ENCODE measurements at places on chromosomes 3 and 15.

DNA sequence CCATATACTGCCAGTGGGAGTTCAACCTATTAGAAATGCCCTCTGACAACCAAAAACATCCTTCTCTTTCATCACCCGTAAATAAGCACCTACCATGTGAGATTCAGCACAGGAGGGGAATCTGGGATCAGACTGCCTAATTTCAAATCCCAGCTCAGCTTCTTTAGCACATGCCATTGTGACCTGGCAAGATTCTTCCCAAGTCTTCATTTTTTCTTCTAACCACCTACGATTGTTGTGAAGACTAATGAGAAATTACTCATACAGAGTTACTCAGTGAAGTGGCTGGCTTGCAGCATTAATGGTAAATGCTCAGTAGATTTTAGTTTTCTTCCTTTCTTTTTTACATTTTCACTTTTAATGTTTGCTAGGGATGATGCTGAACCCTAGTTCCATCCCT lies 176.7 kb downstream of the PDZRN3 start:
- DNase-seq: no peak

DNA sequence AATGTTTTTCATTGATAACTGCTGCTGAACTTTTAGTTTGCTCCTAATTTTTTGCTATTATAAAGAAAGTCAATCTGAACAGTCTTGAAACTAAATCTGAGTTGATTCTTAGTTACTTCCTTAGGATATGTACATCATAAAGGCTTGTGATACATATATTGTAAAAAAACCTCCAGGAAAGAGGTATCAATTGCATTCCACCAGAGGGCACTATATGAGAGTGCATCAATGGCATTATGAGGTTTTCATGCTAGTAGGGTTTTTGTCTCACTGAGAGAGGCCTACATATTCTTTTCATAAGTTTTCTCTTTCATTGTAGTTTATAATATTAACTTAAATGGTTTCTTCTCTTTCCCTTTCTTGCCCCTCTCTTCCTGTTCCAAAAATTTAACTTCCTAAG lies 46.9 kb downstream of the PIK3R4 start:
- DNase-seq: peak; percentile 22

DNA sequence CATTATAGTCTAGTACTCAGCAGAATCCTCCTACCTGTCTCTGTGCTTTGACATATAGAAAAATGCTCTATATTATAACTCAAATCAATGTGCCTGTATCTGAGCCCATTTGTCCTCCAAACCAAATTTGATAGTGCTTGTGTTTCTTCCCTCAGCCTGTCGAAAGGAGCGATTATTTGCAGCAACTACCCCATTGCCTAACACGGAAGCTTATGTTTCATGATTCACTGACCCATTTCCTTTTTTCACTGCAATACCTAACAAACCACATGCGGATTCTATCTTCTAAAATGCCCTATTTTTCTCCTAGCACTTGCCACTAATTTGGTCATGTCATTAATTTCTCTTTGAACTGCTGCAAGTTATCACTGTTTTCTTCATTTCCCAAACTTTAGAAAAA lies 1220.6 kb upstream of the CADM2 start:
- no peak for DNase-seq

DNA sequence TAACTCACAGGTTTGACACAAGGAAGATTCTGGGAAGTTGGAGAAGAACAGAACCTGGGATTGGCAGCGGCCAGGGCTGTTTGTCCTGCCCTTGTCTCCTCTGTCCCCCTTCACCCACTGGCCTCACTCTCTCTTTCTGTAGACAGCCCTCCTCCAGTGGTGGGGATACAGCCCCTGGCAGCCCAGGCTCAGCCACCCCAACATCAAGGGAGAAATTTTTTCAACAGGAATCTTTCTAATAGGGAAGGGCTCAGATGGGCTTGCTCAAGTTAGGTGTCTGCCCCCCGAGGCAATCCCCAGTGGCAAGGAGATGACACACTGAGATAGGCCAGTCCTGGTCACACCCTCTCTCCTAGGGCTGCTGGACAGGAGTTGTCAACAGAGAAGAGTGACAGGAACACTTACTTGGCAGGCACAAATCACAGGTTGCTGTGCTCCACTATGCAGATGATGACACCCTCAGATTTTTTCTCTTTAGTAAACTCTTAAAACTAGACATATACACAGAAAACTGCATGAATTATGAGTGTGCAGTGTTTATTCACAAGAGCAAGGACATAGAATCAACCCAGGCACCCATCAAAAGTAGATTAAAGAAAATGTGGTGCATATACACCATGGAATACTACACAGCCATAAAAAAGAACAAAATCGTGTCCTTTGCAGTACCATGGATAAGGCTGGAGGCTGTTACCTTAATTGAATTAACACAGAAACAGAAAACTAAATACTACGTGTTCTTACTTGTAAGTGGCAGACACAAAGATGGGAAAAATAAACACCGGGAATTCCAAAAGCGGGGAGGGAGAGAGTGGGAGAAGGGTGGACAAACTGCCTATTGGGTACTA lies 36.3 kb downstream of the PLA2G4D start:
- no peak for DNase-seq

- DNase-seq: no peak
Observed at GRCh38 chr3:10339376-10339955, 18.6 kb upstream of the SEC13 start.

DNA sequence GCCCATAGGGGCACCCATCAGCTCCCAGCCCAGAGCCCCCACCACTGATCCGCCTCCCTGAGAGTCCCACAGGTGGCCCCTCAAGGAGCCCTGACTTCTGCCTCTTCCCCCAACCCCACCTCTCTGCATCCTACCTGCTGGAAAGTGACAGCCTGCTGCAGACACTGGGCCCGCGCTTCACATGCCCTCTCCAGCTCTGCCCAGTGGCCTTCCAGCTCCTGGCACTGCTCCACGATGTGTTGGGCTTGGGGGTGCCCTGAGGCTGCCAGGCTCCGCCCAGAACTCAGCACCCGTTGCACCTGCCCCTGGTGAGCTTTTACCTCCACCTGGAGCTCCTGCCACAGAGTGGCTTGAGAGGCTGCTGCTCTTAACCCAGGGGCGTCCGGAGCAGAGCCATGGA lies 20.1 kb downstream of the SPTBN5 start:
- DNase-seq: no peak

DNA sequence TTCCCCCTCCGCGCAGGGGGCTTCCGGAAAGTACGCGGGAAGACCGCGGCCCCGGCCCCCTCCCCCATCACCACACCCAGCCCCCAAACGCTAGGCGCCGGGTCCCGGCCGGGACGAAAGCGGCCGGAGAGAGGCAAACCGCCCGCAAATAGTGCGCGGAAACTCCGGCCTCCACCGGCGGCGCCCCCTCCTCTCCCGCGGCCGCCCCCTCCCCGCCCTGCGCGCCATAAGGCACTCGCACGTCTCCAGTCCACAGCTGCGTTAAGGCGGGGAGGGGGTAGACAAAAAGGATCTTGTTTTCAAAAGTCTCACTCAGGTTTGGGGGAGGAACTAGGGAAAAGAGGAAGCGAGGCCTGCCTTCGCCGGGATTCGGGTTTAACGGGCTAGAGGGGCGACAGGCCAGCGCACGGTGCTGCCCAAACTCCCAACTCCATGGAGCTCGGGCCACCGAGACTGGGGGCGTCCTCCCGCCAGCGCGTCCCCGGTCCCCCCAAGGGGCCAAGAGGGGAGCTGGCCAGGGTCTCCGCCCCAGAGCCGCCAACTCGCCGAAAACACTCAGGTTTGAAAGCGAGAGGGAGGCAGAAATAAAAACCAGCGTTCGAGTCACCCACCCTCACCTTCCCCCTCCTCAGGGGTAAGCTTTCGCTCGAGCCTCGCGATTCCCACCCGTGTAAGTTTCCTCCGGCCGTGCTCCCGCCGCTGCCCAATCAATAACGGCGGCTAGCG lies 1.8 kb downstream of the ANP32A start:
- peak; percentile 33 for DNase-seq

DNA sequence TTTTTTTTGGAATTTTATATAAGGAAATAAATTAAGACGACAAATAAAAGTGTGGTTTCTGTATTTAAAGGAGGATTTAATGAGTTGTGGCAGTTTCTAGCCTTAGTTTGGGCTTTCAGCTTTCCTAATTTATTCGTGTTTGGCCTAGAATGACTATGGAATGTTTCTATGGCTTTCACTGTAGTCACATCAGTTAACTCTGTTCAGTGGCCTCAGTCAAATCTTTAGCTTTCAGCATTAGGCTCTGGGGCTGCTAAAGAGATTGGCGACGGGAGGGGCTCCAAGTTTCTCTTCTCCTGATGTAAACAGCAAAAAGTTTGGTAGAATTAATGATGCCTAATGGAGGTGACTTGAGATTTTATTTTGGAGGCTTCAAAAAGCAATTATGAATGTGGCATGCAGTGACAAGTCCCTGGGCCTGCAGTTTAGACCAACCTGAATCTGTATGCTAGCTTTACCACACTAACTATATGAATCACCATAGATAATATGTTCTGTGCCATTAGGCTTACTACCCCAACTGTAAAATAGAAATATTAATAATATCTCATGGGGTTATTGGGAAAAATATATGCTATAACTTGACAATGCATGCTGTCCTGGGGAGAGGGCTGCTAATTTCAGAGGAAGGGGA lies 47.1 kb upstream of the ADGRG7 start:
- DNase-seq: no peak

DNA sequence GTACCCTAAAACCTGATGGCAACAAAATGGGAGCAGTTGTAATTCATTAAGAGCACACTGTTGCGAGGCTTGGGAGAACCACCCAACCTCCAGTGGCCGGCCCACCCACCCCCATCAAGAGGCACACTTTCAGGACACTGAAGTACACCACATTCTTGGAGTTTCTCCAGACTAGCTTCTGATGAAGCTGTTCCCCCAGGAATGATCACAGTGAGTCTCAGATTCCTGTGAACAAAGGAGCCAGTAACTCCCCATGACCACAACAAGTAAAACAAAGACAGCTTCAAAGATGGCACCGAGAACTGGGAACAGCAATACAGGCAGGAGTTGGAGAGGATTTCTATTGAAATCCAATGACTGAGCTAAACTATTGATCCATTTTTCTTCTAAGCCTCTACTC lies 126.0 kb downstream of the ST8SIA2 start:
- no peak for DNase-seq

DNA sequence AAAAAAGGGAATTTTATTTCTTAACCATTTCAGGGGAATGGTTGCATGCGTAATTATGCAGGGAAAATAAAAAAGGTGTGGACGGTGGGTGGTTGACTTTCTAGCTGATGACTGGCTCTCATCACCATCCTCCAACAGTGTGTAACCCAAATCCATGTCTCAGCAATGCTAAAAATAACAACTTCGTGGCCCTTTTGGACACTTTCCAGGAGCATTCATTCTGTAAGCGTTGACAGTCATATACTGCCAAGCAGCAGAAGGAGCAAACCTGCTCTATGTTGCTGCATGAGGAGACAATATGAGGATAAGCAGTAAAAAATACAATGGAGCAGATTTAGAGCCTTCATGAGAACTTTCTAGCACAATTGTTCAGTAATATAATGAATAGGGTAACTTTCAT lies 189.1 kb downstream of the ANXA2 start:
- no peak for DNase-seq

GRCh38 chr3:65619451-65619881 lies 419.3 kb downstream of the MAGI1 start:
- no peak for DNase-seq

- DNase-seq: no peak
Observed at GRCh38 chr3:129060276-129061022, at the start of gene GP9. Gene GP9 (plus strand): TSS chr3:129060779. CDS start chr3:129061740, 961 bp downstream.

- no peak for DNase-seq
Observed at GRCh38 chr3:10547841-10548783, 42.7 kb upstream of the ATP2B2 start.

DNA sequence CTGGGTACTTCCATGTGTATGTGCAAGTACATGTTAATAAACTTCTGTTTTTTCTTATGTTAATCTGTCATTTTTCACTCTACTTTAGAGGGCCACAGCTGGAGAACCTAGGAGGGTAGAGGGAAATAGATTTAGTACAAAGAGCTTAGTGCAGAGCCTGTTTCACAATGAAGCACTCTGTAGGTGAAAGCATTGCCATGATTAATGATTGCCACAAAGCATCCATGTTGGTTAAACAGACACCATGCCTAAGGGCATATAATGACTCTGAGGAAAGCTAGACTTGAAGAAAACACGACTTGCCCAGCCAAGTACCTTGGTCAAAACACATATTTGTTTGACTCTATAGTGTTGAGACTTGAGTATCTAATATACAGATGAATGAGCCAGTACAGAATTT lies 338.4 kb downstream of the FHIT start:
- no peak for DNase-seq

- no peak for DNase-seq
Observed at GRCh38 chr3:158936530-158937113, 134.8 kb downstream of the MFSD1 start.

- DNase-seq: no peak
Observed at GRCh38 chr15:76898102-76898501, 7.0 kb downstream of the SCAPER start.

DNA sequence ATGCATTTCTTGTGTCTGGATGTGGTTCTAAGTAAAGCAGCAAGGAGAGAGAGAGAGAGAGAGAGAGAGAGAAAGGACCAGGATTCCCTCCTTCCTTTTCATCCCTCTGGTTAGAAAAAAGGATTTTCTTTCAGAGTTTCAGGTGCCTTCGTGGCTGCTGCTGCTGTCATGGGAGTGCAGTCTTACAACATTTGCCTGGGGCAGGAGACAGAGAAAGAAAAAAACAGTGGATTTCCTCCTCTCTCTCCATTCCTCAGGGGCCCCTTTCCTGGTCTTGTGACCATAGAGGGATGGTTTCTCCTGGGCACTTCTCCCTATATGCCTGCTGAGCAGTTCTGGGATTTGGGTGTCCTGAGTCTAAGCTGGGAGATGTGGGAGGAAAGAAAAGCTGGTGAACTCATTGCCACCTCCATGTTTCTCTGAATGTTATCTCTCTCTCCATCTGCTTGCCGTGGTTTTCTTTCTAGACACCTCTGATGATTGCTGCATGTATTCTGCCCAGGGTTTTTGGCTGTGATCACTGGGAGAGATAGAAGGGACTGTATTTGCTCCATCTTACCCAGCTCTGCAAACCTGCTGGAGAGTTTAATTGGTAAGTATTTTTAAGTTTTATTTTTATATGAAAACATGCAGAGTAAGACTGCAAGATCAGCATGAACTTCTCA lies 142.4 kb upstream of the RGMA start:
- no peak for DNase-seq

DNA sequence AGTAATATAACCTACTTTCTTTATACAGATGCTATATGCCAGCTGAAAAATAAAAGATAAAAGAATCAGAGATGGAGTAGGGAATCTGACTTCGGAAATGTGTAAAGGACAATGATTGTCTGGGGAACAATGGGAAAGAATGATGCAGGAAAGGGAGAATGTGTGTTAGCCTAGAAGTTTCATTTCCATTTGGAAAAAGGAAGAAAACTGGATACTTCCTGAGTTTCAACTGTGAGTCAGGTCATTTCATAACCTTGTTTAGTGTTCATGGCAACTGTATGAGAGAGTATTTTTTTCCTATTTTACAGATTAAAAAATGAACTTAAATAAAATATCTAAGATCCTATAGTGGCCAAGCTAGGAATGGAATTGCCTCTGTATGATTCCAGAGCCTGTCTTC lies 261.3 kb upstream of the NECTIN3 start:
- DNase-seq: no peak

DNA sequence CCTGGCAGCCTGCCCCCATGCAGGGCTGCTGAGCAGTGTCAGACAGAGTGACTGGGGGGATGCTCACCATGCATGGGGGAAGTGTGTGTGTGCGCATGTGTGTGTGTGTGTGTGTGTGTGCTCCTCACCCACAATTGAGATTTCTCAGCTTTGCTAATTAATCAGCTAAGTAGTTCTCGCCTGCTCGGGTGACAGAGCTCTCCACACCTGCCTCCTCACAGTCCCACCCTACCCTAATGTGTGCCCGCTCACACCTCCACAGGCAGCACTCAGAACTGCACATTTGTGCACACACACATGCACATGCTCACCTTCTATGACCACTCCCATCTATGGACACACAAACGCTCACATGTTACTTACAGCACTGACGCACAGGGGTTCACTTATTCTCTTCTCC lies 37.3 kb downstream of the CACNA2D2 start:
- DNase-seq: no peak

Data from large intestine (tissue), 12 donors.